ENCODE measurements at places on chromosomes 16 and 17.
A peak's percentile ranks its signal among the peaks of the same experiment; 100 is the strongest.

DNA sequence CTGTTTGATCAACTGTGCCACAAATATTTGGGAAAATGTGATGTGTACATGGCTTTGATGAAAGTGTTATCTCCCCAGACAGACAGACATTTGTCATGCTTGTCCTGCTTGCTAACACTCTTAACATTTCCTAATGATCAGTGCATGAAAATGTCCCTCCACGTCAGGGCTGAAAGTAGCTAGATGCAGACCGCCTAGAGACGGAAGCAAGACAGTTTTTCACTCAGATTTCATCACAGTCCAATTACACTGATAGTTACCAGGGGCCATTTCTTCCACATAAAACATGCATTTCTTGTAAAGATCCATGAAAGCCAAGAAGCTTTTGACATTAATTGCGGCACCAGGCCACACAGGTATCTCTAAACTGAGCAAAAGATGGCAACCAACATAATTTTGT is 347.7 kb downstream of the RBFOX1 start:
- DNase-seq, result no peak

DNA sequence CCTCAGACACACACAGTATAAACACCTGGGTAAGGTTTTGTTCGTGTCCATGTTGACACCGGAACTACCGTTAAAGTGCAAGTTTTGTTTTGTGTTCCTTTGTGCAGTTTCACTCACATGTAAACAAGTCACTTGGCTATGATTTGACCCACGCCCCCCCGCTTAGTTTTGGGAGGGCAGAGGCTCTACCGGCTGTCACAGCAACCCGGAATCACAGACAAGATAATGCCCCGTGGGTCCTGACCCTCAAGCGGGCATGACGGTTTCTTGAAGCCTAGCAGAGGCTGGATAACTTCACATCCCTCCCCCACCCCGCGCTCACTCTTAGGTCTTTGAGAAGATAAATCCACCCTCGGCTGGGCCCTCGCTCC is 1.7 kb downstream of the RASD1 start:
- no peak for DNase-seq

DNA sequence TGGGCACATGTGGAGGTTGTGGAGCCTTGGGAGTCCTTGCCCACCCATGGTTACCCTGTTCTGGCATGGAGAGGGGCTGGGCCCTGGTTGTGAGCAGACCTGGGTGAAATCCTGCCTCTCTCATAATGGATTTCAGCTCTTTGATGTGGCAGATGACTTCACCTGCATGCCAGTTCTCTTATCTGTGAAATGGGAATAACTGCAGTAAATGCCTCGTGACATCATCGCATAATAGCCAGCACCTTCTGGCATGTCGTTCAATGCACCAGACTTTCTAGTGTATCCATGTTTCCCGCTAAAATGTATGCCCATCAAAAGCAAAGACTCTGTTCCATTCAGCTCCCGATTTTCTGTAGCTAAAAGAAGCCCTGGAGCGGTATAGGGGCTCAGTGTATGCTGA is 197.6 kb downstream of the MAF start:
- DNase-seq, result no peak

- DNase-seq, result no peak
These were observed 44.0 kb downstream of the NSRP1 start for GRCh38 chr17:30160419-30161172.

DNA sequence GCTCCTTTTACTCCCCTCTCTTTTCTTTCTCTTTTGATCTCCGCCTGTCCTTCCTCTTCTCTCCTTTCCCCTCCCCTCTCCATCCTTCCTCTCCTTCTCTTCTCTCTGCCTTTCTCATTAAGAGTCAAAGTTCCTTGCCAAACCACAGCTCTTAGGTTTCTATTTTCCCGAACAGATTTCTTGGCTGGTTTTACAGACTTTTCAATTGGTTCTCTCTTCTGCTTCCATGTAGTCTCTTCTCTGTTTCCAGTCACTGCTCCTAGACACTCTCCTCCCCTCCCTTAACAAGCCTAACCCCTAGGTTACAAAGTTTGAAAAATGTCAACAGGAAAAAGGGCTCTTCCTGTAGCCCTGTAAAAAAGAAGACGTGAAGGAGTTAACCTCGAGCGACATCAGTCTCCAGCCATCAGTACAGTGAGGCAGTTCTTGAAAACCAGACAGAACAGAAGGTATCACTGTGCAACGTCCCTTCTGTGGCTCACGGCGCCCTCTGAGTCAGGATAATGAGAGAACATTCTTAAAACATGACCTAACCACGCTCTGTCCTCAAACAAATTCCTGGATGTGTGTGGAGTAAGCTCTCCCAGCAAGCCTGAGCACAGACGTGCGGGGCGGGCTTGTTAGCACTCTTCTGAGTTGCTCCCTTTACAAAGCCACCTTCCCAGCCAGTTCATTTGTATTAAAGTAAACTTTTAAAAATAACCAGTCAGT is 11.6 kb upstream of the MARCHF10 start:
- DNase-seq, result peak; percentile 56

GRCh38 chr17:82571855-82572254 is 52.3 kb downstream of the FOXK2 start:
- no peak for DNase-seq

- no peak for DNase-seq
These were observed 3.9 kb upstream of the JPH3 start for GRCh38 chr16:87598431-87598830.

DNA sequence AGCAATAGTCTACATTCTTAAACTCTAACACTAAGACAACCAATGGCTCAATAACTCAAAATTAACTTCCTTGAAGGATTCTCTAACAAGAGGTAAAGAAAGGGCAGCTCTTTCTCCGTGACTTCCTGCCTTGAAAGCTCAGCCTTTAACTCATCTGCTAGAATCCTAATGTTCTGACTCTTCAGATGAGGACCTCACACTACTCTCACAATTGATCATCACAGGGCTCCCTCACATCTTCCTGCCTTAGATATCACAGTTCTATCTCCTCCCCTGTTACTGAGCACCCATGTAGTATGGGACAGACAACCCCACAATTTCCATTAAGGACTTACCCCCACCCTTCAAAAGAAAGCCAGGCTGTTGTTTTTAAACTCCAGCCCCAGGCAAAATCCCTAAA is 33.5 kb downstream of the SMURF2 start:
- no peak for DNase-seq

DNA sequence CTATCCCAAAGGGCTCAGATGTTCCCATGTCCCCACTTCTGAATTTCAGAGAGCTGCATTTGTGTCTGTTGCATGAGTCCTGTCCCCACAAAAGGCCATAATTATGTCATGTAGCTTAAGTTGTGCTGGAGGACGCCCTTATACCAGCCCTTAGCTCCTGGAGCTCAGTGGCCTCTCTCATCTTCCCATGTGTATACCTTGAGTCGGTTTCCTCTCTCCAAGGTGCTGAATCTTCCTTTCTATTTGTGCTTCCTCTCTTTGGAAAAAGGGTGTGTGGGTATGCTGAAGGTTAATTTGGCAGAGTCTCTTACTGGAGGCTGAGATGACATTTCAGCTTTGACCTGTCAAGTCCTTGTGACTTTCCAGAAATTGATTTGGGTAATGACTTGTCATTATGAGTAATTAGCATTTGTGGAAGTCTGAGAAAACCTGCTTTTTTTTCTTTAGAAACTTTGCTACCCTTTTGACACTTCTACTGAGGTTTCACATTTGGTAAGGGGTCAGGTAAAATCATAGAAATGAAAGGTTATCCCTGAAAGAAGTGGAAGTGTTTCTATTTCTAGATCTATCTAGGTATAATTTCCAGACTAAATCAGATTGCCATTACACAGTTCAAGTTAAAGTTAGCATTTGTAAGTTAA is 185.4 kb downstream of the ABCC12 start:
- no peak for DNase-seq

DNA sequence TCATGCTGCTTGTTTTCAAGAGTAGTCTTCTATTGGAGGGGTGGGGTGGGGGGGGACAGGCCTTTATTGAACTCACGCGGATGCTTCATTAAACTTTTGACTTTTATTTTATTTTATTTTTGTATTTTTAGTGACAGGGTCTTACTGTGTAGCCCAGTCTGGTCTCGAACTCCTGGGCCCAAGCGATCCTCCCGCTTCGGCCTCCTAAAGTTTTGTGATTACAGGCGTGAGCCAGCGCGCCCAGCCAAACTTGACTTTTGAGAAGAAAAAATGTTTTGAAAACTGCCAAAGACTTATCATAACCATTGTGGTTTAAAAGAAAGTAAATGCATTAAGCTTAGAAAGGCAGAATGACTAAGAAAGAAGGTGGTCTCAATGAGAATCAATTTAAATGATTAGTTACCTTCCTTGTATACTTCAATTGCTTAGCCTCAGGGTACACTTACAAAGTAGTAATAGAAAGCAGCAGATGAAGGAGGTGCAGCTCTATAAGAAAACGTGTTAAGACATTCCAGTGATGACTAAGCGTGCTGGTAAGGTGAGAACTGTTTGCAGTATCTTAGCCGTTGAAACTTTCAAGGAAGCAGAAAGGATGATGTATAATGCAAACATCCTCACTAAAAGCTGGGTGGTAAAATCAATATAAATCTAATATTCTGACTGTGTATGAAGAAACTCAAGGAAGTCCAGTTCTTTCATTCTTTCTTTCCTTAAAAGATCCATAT is 1.2 kb downstream of the AP2B1 start:
- no peak for DNase-seq

DNA sequence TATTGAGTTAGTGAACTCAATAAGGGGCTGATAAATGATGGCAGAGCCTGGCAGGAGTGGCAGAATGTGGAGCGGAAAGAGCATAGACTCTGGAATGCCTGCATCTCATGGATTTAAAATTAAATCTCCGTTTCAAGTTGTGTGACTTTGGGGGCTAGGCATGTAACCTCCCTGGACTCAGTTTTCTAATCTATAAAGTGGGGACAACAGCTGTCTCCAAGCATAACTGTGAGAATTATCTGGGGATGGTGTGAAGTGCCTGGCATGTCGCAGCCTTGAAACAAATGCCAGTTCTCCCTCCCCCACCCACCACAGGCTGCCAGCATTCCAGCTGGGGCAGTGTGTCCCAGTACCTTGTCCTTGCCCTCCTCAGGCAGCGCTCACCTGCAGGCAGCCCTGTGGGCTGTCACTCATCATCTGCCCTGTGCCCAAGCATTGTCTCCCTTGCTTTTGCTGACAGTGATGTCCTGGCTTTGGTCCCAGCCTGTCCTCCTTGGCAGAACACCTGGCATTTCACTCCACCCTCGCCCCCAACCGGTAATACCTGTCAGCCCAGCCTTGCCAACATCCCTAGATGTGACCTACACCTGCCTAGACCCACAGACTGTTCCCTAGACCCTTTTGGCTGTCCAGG is 129.6 kb downstream of the MRM1 start:
- DNase-seq, result no peak

- DNase-seq, result no peak
These were observed 462.6 kb upstream of the MAF start for GRCh38 chr16:80063031-80063712.

Data from ascending aorta (tissue), 2 donors.